Jurkat, Clone E6-1 (cell line): ENCODE measurements at places on chromosomes 5 and 9.

DNA sequence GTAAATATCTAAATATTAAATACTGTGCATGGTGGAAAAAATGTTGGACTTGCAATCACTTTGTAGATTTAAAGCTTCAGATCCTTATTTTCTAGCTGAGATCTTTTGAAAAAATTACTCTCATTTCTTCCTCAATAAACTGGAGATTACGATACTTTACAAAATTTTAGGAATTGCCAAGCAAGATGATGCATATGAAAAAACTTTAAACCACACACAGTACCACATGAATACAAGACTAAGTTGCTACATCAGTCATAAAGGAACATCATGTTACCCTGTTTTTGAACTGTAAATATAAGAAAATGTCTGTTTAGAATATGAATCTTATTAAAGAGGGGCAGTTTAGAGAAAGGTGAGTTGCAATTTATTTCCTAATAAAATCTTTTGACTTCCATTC, 703.6 kb upstream of the NUDT12 start:
- no peak for DNase-seq

DNA sequence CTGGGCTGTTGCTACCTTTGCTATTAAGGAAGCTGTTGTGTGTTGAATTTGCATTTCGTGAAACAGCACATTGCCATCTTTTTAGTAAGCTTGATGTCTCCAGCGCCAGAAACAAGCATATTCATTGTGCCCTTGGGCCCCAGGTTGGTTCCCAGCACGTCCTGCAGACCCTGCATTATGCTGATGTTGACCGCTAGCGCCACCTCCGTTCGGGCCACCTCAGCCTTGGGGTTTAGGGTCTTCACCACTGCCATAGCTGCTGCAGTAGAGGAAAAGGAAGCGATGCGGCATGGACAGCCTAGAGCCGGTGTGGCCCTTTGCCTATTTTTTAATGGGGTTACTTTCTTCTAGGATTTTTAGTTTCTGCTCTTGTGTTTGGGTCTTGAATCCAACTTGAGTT, 23.8 kb upstream of the OTULIN start:
- DNase-seq, result no peak

GRCh38 chr5:69129413-69129812, 35.6 kb downstream of the SLC30A5 start:
- no peak for DNase-seq

DNA sequence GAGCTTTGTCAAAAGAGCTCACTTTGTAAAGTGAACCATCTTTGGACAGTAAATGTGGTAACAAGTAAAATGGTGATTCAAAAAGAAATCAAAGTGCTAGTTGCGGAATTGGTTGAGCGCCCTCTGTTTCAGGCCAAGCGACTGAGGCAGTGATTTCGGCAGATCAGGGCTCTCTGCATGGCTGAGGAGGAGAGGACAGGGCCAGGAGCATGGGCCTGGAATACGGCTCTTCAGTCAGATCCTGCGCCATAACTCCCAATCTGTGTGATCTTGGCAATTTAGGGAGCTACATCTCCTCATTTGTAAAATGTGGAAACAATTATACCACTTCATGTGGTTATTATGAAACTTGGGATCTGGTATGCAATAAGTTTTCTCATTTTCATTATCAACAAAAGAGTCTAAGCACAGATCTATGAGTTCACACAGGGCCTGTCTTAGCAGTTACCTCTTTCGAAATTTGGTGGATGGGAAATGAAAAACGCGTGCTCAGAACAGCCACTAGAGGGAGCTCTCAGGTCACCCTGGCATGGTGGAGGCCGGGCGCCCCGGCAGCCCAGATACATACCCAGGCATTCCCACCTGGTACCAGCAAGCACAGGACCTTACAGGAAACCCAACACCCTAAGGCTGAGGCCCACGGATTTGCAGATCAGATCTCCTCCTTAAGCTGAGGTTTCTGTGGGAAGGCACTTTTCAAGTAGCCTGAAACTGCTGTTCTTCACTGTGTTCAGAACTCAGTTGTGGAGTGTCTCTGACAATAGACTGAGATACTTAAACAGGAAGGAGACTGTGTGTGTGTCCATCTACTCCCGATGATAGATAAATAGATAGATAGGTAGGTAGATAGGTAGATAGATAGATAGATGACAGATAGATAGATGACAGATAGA, 303.7 kb downstream of the RAB3C start:
- DNase-seq, result peak; percentile 27

GRCh38 chr9:127980060-127980705, 606 bp downstream of the EEIG1 start:
- no peak for DNase-seq

DNA sequence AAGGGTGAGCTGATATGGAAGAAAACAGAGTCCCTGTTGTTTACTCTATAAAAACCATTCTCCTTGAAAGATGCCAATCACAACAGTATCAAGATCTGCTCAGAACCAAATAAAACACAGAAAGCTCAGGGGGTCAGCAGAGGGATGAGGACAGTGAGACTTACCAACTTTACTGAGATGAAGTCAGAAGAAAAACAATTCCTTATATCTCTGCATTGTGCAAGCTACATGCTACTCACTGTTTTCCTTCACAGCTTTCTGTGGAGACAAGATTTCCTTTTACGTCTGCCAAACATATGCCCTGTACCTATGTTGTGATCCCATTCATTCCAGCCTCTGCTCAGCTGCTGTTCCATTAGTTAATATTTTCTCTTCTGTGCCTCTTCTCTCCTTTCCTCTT, 185.6 kb downstream of the TSSK1B start:
- no peak for DNase-seq

- no peak for DNase-seq
Observed at GRCh38 chr5:6781716-6782115, 68.5 kb downstream of the TENT4A start.

GRCh38 chr5:177264178-177264577, 39.3 kb downstream of the RAB24 start:
- no peak for DNase-seq

DNA sequence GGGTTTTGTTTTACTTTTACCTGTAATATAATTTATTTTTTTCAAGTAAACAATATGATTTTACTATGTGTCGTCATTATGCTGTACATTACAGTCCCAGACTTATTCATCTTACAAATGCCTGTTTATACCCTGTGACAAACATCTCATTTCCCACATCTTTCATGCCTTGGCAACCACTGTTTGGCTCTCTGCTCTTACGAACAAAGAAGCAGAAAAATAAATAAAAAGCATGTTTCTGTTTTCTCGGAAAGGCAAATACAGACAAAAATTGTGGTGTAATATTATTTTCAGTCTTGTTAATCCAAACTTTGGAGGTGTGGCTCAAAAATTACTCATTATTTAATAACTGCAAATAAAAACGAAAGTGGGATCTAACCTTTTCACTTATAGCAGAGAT, 393.0 kb downstream of the CDH12 start:
- DNase-seq, result no peak

GRCh38 chr5:155794795-155795194, 532.2 kb upstream of the SGCD start:
- DNase-seq, result no peak

DNA sequence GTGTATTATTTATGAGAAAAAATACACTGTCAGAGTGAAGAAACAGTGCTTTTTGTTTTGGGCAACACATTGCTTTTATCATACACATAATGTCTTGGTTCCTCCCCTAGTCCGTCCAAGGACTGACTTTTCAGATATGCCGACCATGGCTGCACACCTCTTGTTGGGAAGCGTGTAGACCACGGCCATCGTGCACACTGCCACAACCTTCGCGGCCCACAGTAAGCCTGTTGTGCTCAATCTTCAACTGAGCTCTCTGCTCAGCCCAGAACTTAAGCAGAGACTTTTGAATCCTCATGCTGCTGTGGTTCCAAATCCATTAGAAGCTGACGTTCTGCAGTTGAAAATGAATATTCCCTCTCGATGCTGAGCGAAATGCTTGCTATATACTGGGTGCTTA, 157.6 kb upstream of the IRX2 start:
- DNase-seq, result no peak

- DNase-seq, result no peak
Observed at GRCh38 chr5:143133721-143134120, 269.8 kb downstream of the NR3C1 start.

- DNase-seq, result peak; percentile 83
Observed at GRCh38 chr5:14741801-14742440, 77.4 kb downstream of the OTULIN start.

- peak; percentile 4 for DNase-seq
Observed at GRCh38 chr5:29780401-29780800, 1413.1 kb upstream of the CDH6 start.

DNA sequence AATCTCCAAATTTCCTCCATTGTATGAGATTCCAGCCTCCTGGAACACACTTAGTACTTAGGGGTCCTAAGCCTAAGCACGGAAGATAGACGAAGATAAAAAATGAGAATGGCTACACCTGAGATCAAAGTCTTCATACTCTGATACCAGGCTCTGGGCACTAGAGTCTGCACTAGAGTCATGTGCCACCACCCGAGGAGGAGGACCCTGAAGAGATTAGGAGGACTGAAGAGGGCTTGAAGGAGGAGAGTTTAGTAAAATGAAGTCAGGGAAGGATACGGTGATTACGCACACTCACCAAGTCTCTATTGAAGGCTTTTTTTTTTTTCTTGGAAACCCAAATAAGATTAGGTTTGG, 573 bp upstream of the SPATA24 start:
- no peak for DNase-seq

DNA sequence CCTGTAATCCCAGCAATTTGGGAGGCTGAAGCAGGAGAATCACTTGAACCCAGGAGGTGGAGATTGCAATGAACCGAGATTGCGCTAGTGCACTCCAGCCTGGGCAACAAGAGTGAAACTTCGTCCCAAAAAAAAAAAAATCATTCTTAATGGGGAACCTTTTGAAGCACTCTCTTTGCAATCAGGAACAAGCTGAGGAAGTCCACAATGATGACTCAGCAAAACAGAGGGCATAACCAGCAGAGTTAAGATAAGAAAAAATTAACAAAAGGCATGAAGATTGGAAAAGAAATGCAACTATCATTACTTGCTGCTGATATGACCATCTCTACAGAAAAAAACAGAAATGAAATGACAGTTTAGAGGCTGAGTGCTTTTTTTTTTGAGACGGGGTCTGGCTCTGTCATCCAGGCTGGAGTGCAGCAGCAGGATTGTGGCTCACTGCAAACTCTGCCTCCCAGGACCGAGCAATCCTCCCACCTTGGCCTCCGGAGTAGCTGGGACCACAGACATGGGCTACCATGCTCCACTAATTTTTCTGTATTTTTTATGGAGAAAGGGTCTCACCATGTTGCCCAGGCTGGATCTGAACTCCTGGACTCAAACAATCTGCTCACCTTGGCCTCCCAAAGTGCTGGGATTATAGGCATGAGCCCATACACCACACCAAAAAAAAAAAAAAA, 88.0 kb downstream of the FNBP1 start:
- DNase-seq, result no peak

DNA sequence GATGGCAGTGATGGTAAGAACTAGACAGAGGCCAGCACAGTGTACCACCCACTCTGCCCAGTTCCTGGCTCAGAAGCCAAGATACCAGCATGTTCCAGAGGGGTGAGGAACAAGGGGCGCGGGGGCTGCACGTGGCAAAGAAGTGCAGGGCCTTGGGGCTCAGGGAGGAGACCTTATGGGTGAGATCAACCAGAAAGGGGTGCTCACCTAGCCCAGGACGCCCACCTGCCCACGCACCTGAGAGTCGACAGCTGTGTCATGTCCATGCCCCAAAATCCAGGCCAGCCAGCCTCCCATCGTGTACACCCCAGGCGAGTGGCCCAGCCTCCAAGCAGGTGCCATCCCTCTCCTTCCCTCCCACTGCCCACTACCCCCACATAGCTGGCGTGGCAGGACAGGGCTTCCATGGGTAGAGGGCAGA, 34.9 kb downstream of the BICD2 start:
- no peak for DNase-seq

DNA sequence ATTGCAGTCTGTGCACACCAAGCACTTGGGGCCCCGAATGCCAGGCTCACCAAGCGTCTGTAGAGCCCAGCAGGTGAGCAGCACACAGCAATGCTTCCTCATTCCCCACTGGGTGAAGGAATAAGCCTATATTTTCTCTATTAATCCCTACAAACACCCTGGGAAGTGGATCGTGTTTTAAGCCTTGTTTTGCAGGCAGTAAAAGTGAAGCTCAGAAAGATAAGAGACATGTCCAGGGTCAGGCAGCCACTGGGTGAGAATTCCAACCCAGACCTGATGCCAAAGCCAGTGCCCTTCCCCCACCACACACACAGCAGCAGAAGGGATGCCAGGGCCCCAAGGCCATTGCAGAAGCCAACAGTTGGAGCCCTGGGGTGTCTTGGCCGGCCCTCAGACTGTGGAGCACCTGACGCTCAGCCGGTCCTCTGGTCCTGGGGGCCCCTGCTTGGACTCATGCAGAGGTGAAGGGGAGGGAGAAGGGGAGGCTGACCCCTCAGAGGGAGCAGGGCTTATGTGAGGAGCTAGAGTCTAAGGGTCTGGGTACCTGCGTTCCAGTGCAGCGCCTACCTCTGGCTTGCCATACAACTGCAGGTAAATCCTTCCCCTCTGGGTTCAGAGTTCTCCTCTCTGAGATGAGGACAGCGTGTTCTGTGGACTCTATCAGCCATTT, 26.3 kb upstream of the SYNPO start:
- DNase-seq, result no peak

- no peak for DNase-seq
Observed at GRCh38 chr9:69472101-69472620, 147.1 kb downstream of the ENTREP1 start.

DNA sequence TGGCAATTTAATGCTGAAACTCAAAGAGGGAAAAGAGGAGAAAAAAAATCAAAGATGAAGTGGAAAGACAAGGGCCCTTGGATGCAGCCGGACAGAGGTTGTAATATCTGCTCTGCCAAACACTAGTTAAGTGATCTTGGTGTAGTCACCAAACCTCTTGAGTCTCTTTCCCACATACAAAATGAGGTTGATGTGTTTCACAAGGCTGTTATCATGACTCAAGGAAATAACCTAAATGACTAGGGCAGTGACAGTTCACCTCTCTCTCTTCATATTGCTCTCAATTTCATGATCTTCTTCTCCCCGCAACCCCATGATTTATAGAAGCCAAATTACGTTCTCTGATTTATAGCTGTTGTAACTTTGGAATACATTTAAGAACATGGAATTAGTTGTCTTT, 44.9 kb downstream of the PIK3R1 start:
- DNase-seq, result no peak

- DNase-seq, result no peak
Observed at GRCh38 chr5:139147483-139148087, 50.6 kb downstream of the SIL1 start.

- no peak for DNase-seq
Observed at GRCh38 chr9:8806150-8806549, 1006.6 kb upstream of the DMAC1 start.

DNA sequence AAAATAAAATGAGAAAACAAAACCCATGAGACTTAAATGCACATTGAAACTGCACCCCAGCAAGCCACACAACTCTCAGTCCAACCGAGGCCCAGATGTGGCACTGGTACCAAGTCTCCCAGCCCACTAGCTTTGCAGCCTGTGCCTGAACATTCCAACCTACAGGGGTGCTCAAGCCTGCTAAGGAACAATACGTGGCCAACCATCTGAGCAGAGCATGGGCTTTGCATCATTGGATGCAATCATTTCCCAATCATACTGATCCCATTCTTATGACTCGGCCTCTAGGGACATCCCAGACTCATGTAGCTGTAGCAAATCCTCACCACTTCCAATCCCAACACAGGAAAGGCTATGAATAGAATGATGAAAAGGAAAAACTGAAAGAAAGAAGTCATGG, 297.2 kb downstream of the SPOCK1 start:
- no peak for DNase-seq

GRCh38 chr9:14487547-14488185, 173.7 kb upstream of the NFIB start:
- DNase-seq, result no peak

- peak; percentile 87 for DNase-seq
Observed at GRCh38 chr5:137888863-137889759, at the start of gene PKD2L2. TSS of gene PKD2L2 (plus strand) at chr5:137889457. CDS start at chr5:137889492, 35 bp downstream.
